Retinal pigment epithelial cell (primary cell): ENCODE measurements at places on chromosomes 1 and 21.

DNA sequence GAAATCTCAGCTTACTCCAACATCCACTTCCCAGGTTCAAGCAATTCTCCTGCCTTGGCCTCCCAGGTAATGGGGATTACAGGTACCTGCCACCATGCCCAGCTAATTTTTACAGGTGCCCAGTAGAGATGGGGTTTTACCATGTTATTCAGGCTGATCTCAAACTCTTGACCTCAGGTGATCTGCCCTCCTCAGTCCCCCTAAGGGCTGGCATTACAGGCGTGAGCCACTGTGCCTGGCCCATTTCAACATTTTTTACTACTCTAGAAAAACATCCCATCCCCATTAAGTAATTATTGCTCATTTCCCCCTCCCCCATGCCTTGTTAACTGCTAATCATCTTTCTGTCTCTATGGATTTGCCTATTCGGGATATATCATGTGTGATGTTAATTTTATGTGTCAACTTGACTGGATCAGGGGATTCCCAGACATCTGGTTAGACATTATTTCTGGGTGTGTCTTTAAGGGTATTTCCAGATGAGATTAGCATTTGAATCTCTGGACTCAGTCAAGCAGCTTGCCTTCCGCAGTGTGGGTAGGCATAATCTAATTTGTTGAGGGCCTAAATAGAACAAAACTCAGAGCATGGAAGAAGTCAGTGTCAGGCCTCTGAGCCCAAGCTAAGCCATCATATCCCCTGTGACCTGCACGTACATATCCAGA lies 33.0 kb upstream of the ZBTB8B start:
- no peak for DNase-seq

DNA sequence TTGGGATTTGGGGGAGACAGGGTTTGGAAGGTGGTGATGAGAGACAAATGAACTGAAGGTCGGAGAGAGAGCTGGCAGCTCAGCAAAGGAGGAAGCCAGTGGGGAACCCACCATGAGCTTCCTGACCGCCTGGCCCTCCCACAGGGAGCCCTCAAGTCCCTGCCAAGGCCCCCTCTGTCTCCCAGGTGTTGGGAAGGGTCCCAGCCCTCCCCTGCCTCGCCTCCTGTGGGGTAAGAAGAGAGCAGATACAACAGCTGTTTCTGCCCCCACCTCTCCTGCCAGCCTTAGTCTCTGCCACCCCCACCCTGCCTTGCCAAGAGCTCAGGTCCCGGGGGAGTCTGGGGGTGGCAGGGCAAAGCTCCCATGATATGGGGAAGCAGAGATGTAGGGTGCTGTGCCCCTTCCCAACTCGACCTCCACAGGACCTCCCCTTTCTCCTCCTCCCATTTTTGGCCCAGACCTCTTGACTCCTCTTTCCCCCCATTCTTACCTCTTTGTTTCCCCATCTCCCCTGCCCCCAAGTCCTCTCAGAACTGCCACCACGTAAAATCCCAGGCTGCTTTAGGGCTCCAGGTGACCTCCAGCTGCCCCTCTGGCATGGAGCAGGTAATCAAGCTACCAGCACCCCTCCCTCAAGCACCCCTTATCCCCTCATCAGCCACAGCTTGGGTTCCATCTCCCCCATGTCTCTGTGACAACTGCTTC lies 556 bp downstream of the S100A1 start:
- DNase-seq = no peak

- no peak for DNase-seq
These were observed 39.9 kb downstream of the F5 start for GRCh38 chr1:169546087-169546995.

DNA sequence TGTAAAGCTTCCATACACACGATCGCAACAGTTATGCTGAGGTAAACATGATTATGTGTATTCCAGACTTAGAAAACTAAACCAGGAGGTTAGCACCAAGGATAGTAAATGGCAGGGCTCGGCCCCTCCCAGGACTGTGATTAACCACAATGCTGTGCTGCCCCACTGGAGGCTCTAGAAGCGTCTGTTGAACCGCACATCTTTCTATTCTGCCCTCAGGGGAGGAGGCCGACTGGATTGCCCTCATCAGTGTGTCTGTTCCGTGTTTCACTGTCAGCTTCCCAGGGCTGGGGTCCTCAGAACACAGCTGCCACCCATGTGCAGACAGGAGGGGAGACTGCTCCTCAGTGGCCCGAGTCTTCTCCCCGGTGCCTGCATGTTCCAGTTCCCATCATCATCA lies 12.8 kb upstream of the ASCL5 start:
- DNase-seq = no peak

DNA sequence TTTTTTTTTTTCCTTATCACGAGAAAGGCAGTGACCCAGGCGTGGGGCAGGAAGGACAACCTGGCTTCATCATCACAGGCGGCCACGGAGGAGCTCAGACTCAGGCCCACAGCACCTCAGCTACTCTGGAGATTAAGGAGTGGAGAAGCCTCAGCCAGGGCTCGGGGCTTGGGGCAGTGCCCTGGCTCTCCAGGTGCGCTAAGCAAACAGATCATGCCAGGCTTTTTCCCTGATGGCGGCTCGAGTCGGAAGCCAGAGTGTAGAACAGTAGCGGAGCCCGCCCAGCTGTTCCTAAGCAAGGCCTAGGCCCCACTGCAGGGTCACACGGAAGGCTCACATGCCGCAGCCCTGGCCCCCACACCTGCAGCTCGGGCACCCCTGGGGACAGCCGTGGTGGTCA lies 70.7 kb downstream of the AGPAT3 start:
- no peak for DNase-seq

GRCh38 chr1:10237157-10237539 lies 26.8 kb downstream of the KIF1B start:
- no peak for DNase-seq

DNA sequence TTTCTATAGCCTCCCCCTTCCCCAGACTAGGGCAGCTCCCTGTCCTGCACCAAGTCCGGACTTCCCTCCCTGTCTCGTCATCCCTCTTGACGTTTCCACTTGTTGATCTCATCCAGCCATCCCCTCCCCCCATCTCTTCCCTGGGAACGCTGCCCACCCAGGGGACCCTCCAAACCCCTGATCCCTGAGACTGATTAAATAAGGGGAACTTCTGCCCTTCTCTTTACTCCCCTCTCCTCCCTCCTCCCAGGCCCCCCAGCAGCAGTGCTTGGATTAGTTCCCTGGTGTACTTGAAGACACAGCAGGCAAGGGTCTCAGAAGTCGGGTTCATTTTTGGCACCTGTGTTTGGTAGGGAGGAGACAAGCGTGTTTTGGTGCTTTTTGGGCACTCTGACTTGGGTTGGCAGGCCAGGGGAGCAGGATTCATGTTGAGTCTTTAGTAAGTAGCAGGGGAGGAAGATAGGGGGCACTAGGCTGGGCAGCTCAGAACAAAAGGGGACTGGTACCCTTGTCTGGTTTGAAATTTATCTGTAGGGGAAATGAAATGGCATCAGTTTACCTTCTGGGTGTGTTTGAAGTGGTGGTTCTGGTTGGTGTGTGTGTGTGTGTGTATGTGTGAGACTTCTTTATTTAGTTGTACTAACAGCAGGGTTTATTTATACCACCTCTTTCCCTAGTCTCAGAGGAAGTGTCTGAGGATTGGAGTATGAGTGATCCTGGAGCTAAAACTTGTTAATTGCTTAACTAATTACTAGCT lies 11.1 kb downstream of the VANGL2 start:
- DNase-seq = no peak

GRCh38 chr1:225878282-225878681 lies 3.9 kb downstream of the TMEM63A start:
- no peak for DNase-seq

DNA sequence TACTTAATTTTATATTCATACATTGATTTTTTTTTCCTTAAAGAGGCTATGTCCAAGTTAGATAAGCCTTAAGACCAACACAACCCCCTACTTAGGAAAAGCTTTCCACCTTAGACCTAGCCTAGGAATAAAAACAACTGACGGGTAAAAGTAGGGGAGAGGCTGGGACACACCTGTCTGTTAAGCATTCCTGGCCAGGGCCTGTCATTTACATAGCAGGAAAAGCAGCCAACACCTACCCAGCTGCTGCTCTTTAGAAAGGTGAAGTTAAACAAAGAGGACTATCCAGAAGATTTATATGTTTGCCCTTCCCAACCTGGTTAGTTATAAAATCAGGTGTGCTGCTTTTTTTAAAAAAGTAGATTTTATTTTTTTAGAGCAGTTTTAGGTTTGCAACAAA lies 29.1 kb upstream of the SAMD13 start:
- DNase-seq = no peak

DNA sequence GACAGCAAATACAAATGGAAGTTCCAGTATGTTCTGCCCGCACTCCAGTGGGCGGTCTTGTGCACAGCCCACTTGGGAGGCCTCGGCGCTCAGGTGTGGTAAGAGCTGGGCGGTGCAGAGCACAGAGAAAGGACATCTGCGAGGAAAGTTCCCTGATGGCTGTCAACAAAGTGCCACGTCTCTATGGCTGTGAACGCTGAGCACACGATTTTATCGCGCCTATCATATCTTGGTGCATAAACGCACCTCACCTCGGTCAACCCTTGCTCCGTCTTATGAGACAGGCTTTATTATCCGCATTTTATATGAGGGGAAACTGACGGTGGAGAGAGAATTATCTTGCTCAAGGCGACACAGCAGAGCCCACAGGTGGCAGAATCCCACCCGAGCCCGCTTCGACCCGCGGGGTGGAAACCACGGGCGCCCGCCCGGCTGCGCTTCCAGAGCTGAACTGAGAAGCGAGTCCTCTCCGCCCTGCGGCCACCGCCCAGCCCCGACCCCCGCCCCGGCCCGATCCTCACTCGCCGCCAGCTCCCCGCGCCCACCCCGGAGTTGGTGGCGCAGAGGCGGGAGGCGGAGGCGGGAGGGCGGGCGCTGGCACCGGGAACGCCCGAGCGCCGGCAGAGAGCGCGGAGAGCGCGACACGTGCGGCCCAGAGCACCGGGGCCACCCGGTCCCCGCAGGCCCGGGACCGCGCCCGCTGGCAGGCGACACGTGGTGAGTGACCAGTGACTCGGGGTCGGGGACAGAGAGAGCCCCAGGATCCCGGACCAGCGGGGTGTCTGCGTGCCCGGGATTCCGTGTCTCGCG lies at the start of gene IL12RB2:
Gene IL12RB2, plus strand, starts transcription at position 623 of the 810 bp plus-strand sequence. CDS start 12,496 bp downstream, outside the sequence.
- no peak for DNase-seq

- DNase-seq = no peak
These were observed 3.7 kb upstream of the CCN1 start for GRCh38 chr1:85576642-85577418.

- no peak for DNase-seq
These were observed 758.5 kb upstream of the NEGR1 start for GRCh38 chr1:73040811-73041210.

- DNase-seq = no peak
These were observed 84.1 kb upstream of the SLC44A3 start for GRCh38 chr1:94736073-94736472.

- DNase-seq = no peak
These were observed 2.5 kb downstream of the MR1 start for GRCh38 chr1:181036107-181036836.

GRCh38 chr1:186078245-186078644 lies 296.8 kb downstream of the TPR start:
- DNase-seq = no peak

GRCh38 chr1:112540226-112540794 lies 31.5 kb downstream of the WNT2B start:
- DNase-seq = no peak

- no peak for DNase-seq
These were observed 97.4 kb upstream of the KRTAP19-8 start for GRCh38 chr21:31135531-31136184.

DNA sequence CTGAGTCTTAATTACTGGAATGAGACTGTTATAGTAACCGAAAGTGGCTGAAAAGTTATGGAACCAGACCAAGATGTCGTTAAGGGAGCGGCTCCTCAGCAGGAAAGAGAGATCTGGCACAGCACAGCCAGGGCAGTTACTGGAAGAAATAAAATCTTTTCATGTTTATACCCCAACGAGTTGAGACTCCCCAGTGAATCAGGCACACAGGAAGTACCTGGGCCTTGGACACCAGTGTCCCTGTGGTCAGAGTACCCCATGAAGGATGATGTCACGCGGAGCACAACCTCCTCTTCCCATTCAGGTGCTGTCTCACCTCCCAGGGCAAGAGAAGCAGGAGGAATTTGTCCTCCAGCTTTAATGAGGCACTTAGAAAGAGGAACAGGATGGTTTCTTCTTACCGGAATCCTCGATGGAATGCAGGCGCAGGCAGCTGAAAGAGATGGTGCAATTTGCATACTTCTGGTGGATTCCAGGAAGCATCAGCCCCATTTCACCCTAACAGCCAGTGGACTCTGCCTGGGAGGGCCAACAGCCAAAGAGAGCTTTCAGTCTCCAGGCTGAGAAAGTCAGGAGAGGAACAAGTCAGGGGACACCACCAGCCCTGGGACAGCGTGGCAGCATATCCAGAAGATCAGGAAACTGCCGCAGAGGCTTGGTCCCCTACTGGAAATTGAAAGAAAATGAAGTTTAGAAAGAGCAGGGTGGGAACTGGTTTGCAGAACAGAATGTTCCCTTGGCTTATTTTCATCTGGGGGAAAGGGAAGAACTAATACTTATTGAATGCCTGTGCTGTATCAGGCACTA lies 35.9 kb upstream of the CTTNBP2NL start:
- DNase-seq = peak; percentile 63

GRCh38 chr1:39105061-39105840 lies 79.1 kb downstream of the NDUFS5 start:
- DNase-seq = no peak

DNA sequence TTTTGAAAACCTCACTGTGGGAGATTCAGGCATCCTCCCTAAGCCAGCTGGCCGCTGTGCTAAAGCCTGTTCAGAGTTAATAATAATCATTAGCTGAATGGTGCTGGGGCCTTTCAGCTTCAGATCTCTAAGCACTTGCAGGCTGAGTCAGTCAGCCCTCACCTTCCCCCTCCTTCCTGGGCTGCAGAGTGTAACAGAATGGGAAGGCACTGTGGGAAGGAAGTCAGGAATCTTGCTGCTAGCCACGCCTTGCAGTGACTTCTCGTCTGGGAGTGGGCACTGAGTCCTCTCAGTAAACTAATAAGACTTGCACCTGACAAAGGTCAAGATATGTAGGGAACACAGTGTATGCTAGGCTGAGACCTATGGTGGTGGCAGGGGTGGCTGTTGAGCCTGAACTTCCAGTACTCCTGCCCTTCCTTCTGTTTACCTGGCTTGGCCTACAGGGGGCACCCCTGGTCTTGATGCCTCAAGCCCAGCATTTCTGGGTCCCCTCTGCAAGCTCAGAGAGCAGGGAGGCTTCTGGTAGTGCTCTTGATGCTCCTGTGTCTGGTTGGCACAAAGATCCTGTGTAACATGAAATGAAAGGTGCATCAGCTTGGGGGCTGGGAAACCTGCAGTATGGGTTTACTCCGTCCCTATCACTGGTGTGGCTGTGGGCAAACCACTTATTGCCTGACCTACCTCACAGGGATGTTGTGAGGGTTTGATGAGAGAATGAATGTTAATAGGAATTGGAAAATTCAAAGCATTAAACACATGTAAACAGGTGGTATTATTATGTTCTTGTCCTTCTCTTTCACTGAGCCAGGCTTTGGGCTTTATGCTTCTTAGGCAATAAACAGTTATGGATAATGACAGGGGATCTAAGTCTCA lies 6.0 kb downstream of the CYB561D1 start:
- DNase-seq = no peak

DNA sequence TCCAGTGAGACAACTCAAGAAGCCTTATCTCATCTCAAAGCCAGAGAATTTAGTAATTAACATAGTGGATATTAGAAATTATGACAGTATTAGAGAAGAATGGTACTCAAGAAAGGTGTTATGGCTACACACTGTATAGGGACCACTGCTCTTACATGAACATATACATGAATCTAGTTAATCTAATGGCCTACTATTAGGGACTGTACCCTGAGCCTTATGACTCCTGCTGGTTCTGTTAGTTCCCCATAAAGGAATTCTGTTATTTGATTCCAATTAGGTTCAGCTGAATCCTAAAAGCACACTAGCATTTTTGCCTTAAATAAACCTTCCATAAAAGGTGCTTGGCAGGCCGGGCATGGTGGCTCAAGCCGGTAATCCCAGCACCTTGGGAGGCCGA lies 39.7 kb downstream of the EGLN1 start:
- no peak for DNase-seq
